ENCODE measurements at places on chromosomes 6 and 20.

GRCh38 chr6:120274547-120274946, 925.0 kb upstream of the MAN1A1 start:
- peak; percentile 52 for DNase-seq

- DNase-seq, result no peak
These were observed 90.8 kb downstream of the GMPR start for GRCh38 chr6:16329233-16329632.

DNA sequence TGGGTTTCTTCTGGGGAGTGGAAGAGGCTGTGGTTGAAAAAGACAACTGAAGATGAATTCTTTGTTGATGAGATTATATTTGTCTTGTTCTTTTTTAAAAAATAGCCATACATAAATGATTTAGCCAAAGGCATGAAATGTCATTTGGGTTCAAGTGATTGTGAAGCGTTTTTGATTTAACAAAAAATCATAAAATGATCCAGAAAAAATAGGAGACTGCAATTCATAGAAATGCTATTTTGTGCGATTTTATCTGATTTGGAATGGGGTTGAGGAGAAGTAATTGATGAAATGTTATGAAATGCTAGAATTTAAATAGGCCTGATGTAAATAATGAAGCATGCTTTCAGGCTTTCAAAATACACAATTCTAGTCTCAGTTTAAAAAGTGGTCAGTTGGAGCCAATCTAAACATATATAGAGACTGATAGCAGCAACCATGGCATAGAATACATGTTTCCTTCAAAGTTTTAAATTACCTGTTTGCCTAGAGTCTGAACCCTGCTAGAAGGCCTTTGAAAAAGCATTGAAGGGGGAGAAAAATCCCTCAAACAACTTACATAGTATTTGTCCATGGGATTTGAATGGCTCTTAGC, 21.8 kb downstream of the PFDN4 start:
- no peak for DNase-seq

DNA sequence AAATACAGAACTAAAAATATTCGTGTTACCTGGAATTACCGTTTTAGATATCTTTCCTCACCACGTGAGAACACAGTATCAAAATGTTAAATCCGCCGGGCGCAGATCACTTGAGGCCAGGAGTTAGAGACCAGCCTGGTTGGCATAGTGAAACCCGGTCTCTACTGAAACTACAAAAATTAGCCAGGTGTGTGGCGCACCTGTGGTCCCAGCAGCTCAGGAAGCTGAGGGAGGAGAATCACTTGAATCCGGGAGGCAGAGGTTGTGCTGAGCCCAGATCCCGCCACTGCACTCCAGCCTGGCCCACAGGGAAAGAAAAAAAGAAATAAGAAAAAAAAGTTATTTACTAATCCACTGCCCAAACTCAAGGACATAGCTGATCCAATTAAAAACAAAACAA, 4.8 kb upstream of the DDX43 start:
- DNase-seq, result no peak

- no peak for DNase-seq
These were observed 1.9 kb downstream of the ACTL10 start for GRCh38 chr20:33668466-33669155.

DNA sequence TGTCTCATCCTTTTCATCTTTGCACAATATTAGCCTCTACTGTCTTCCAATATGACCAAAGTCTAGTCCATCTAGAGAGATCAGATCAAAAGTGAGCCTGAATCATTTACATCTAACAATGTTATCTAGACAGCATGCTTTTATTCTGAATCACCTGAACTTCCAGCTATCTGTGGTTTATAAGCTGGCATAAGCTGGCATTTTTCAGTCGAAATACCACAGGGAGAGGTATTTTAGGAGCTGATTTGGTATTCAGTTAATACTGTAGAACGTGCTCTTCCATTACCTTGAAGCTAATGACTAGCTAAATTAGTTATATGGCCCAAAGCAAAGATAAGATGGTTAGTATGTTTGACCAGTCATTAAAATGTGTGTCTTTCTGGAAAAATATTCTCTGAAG, 188.3 kb upstream of the AGPAT4 start:
- DNase-seq, result no peak

GRCh38 chr20:34871320-34871926, 1.2 kb downstream of the GGT7 start:
- no peak for DNase-seq

GRCh38 chr6:118171852-118172251, 264.8 kb downstream of the SLC35F1 start:
- no peak for DNase-seq

- DNase-seq, result peak; percentile 37
These were observed 42.8 kb downstream of the FNDC1 start for GRCh38 chr6:159212028-159212427.

DNA sequence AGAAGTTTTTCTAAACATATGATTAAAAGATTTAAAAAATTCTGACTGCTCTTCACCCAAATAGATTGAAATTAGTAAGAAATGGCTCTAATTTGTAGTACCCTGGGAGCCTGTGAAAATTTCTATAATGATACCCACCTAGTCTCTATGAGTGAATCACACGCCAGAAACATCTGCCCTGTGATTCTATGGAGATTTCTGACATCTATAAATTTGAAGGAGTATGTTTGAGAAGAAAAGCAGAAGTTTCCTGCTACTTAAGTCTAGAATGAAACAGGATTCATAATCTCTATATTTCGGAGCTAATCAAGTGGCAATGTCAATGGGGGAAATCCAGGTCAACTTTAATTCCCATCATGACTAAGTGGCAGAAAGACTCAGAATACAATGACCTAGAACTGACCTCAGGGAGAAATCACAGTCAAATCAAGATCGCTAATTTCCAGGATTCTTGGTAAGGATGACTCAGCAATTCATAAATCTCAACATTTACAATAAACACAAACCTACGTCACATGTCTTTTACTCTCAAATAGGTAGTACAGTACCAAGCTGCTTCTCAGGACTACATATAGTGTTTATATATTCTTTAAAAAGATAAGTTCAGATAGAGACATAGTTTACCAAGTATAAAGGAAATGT, 186.2 kb upstream of the TNFAIP3 start:
- DNase-seq, result no peak

DNA sequence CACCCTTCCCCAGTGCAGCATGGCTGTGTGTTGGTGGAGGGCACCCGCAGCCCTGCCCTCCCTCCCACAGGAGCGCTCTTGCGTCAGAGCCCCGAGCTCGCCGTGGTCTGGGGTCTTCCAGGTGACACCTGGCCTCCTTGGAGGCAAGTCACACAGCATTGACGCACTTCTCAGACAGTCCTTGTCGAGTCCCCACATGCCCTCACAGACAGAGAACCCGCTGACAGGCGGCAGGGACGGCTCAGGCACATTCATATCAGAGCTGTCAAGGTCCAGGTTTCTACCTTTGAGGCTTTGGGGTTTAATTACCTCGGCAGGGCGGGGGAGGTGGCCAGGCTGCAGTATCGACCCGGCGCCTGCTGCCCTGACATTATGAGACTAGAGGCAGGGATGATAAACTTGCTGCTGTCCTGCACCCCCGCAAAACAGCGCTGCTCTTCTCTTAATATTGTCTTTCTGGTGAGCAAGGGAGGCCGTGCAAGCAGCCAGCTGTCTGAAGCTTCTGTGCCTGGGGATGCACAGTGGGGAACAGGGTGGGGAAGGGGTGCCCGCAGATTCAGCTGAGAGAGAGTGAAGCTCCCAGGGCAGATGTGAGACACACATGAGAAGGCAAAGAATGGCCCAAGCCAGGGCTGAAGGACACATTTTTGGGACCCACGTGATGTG, 4.7 kb downstream of the NPEPL1 start:
- no peak for DNase-seq

- no peak for DNase-seq
These were observed 81.0 kb downstream of the NDUFAF5 start for GRCh38 chr20:13865791-13866351.

- DNase-seq, result peak; percentile 64
These were observed 45.6 kb downstream of the EYA4 start for GRCh38 chr6:133286765-133287164.

GRCh38 chr6:144741659-144742058, 456.5 kb downstream of the UTRN start:
- no peak for DNase-seq

DNA sequence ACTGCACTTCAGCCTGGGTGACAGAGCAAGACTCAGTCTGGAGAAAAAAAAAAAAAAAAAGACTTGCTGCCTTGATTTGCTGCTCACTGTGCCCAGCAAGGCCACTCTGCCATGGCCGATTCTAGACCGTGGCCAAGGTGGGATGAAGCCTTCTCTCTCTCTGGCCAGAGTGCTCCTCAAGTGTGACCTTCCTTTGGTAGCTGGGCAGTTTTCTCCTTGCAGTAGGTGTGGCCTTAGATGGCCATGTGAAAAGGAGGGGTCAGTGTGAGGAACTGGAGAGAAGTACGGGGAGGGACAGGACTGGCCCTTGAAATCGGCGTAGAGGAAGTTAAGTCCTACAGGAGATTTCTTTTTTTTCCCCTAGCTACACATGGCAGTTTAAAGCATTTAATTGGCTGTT, 272.0 kb downstream of the ARID1B start:
- no peak for DNase-seq

- no peak for DNase-seq
These were observed 354.4 kb upstream of the RSPO3 start for GRCh38 chr6:126764104-126764503.

GRCh38 chr6:4929097-4929718, 74.6 kb downstream of the RPP40 start:
- no peak for DNase-seq

GRCh38 chr6:87702589-87702945, 534 bp upstream of the AKIRIN2 start:
- DNase-seq, result no peak

- no peak for DNase-seq
These were observed 54.5 kb upstream of the TENT5A start for GRCh38 chr6:81806793-81807565.

DNA sequence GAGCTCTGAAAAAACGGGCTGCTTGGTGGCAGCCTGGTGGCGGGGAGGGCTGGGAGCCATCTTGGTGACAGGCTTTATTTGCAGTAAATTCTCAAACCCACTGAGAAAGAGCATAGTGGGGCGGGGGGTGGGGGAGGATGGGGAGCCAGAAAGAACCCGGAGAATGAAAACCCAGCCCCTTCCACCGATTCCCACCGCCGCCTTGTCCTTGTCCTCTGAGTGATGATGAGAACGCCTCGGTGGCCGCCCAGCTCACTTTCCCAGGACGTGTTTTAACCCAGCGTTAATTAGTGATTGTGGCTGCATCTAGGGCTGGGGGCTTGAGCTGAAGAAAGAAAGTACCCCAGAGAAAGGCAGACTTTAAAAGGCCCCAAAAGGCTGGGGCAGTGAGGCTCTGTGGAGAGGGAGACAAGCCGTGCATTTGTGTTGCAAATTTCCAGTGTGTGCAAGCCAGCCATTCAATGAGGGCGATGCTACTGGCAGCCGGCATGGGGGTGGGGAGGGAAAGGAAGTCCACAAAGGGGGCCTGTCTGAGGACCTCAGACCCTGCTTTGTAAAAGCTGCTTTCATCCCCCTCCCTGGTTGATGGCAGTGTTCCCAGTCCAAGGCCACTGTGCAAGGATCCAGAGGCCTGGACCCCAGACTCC, 6.2 kb upstream of the GHRH start:
- no peak for DNase-seq

- DNase-seq, result no peak
These were observed 38.1 kb upstream of the GCLC start for GRCh38 chr6:53582963-53583362.

- DNase-seq, result no peak
These were observed 2.3 kb upstream of the SCAND1 start for GRCh38 chr20:35956616-35957015.

- DNase-seq, result no peak
These were observed 290.0 kb downstream of the TBC1D7 start for GRCh38 chr6:13038315-13038714.

DNA sequence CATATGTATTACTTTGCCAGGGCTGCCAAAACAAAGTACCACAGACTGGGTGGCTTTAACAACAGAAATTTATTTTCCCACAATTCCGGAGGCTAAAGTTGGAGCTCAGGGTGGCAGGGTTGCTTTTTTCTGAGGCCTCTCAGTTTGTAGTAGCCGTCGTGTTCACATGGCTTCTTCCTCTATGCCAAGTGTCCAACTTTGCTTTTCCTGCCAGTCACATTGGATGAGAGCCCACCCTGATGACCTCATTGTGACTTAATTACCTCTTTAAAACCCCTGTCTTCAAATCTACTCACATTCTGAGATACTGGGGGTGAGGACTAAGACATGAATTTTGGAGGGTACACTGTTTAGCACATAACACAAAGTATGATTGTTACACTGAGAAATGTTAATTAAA, 9.9 kb upstream of the ECT2L start:
- DNase-seq, result no peak

GRCh38 chr6:47031656-47032055, 10.5 kb downstream of the ADGRF1 start:
- DNase-seq, result no peak

DNA sequence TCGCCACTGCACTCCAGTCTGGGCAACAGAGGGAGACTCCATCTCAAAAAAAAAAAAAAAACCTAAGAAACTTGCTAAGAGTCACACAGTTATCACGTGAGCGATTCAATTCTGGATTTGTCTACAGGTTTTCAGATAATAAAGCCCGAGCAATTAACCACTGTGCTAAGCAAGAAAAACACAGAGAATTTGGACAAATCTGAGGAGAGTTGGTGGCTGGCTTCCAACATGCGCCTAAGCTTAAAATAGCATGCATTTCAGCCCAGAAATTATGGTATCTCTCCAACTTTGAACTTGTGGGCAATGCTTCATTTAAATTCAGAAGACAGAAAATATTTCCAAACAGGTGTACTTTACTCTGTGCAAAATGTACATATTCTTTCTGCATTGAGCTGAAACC, 232.9 kb downstream of the TSHZ2 start:
- no peak for DNase-seq

DNA sequence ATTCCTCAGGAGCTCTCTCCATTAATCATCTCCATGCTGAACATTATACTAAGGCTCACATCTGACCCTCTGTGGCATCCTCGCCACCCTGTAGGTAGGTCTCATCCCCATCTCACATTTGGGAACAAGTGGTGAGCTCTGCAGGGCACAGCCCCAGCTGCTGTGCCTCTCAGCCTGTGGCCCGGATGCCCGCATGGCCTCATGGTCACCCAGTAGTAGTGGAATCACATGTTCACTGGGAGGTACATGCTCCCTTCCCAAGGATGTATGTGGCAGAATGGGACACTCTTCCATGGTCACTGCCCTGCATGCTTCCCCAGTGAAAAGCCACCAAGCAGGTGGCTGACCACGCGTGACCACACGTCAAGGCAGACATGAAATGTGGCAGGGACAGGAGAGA, 26.3 kb upstream of the APMAP start:
- DNase-seq, result no peak

- DNase-seq, result no peak
These were observed 6.0 kb downstream of the GJA1 start for GRCh38 chr6:121441477-121441876.

GRCh38 chr20:15440049-15440820, 1102.8 kb upstream of the FLRT3 start:
- DNase-seq, result no peak
